Fibroblast of skin of scalp (primary cell): ENCODE measurements at places on chromosomes 2 and 18.
A peak's percentile ranks its signal among the peaks of the same experiment; 100 is the strongest.

- no peak for DNase-seq
Measured at GRCh38 chr2:177058747-177059146, 153.8 kb upstream of the HNRNPA3 start.

GRCh38 chr2:27863146-27863545, 27.0 kb downstream of the RBKS start:
- no peak for DNase-seq

DNA sequence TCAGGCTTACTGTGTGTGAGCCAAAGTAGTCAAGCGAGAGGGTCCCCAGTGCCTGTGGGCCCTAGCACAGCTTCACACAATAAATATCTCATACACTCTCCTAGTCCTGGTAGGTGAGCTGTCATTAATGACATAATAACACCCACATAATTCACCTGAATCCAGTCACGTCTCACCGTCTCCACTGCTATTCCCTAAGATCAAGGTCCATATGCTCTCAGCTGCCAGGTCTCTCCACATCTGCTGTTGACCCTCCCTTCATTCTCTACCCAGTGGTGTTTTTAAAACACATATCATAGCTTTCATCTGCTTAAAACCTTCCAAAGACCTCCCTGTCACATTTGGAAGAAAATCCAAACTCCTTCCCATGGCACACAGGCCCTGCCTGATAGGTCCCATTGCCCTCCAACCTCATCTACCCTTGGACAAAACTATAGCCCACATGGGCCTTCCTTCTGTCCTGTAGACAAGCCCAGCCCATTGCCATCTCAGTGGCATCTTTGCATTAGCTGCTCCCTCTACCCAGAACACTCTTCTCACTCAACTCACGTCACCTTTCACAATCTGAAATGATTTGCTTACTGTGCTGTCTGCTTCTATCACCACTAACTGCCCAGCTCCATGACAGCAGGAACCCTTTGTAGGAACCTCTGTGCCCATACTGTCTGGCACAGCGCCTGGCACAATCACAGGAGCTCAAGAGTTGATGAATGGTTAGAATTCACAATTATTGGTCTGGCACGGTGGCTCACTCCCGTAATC, 7.5 kb downstream of the KCNG3 start:
- DNase-seq = no peak

DNA sequence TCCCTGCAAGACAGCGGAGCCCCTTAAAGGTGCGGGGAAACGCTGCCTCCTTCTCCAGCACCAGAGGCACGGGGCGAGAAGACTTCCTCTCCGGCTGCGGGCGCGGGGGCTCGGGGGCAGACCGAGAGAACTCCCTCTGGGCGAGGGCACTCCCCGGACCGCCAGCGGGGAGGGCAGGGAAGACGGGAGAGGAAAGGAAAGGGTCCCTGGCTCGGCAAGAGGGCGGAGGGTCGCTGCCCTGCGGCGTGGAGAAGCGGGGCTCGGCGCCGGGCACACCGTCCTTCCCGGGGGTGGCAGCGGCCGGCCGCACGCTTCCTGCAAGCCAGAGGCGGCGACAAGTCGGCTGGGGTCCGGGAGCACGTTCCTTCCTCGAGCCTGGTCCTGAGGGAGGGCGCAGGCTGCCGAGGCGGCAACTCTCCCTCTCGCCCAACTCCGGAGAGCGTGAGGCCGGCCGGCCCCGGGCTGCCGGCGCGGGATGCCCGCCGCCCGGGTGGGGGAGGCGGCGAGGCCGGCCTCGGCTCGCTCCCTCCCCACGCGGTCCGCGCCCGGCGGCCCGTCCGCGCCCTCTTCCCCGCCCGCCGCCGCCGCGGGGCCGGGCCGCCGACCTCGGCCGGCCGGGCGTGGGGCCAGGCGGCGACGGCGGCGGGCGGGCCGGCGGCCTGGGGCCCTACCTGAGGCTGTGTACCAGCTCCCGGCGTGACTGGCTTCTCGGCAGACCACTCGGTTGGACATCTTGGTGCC, 1.1 kb downstream of the MEMO1 start:
- peak; percentile 25 for DNase-seq

GRCh38 chr18:22455425-22456115, 37.9 kb upstream of the CTAGE1 start:
- DNase-seq = no peak

DNA sequence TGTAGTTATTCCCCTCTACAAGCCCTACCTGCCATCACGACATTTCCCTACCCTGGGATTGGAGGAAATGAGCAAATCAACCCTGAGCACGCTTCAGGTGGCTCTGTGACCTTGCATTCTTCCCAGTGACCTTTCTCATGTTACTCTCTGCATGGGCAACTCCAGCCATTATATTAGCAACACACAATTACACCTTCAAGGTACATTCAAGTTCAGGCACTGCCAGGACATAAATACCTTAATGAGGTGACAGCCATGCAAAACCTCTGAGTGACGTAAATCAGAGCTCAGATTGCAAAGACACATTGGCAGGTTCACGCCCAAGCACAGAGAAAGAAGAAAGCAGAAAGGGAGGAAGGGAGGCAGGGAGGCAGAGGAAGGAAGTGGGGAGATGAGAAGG, 68.7 kb upstream of the ALK start:
- DNase-seq = no peak

- DNase-seq = no peak
Measured at GRCh38 chr18:23668731-23669130, 6.0 kb upstream of the ANKRD29 start.

DNA sequence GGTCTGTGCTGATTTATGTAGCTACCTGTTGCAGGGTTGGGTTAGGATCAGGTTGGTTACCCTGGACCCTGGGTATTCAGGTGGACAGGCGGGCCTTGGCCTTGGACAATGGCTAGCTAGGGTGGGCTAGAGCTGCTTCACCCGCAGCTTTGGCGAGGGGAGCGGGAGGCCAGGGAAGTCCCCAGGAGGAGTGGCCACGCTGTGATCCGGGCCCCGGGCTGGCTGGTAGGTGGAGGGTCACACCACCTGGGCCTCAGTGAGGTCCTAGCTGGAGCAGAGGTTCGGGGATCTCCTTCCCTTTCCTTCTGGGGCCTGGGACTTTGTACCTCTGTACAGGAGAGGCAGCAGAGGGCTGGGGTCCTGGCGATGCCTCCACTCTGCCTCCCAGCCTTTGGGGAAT, 9.8 kb downstream of the RTP5 start:
- DNase-seq = no peak

- DNase-seq = no peak
Measured at GRCh38 chr2:209368406-209368805, 55.4 kb upstream of the MAP2 start.

- no peak for DNase-seq
Measured at GRCh38 chr18:50697509-50697908, 122.3 kb downstream of the MRO start.

- DNase-seq = no peak
Measured at GRCh38 chr2:58645017-58645416, 403.9 kb upstream of the FANCL start.
